A673 (cell line): ENCODE measurements at places on chromosomes 6 and 20. TPM values are rescaled to one million over a fixed set of nuclear protein-coding genes. Genes with fewer than 3 reads are reported as not detected.
A peak's percentile ranks its signal among the peaks of the same experiment; 100 is the strongest.

DNA sequence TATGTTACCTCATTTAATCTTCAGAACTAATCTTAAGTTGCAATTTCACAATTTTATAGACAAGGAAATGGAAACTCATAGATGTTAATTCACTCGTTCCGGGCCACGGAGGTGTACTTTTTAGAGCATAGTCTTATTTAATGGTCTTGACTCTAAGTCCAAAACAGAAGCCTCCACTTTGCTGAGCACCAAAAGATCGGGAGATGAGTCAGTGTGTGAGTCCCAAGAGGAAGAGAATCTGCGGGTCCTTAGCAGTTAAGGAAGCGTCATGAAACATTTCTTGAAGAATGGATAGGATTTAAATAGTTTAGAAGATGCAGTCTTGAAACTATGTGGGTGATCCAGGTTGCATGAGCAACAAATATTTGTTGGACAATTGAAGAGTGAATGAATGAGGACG, 231.8 kb upstream of the QKI start:
- H3K27ac ChIP-seq, result no peak overlapping the region
- no peaks in the 10 kb centered on the region for H3K36me3 ChIP-seq
- no peak for DNase-seq

DNA sequence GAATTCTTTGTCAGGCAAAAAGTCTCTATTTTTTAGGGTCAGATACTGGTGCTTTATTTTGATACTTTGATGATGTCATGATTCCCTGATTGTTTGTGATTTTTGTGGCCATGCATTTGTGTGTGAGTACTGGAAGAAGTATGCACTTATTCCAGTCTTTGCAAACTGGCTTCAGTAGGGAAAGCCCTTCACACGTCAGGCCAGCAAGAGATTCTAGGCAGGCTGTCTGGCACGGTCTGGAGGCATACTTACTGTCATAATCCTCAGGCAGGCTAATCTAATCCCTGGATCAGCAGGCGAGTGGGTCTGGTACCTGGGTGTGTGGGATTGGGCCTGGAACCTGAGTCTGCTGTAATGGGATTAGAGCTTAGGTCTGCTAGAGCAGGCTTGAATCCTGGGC, 391.8 kb upstream of the MMS22L start:
- H3K27ac ChIP-seq, result no peak overlapping the region
- no peaks in the 10 kb centered on the region for H3K27me3 ChIP-seq
- peaks cover 14% of the 10 kb centered on the region for H3K4me1 ChIP-seq
- H3K36me3 ChIP-seq, result no peaks in the 10 kb centered on the region
- H3K4me3 ChIP-seq, result no peak overlapping the region

- peaks cover 9% of the 10 kb centered on the region for H3K4me1 ChIP-seq
- DNase-seq, result peak; percentile 65
- H3K36me3 ChIP-seq, result no peaks in the 10 kb centered on the region
- no peaks in the 10 kb centered on the region for H3K27me3 ChIP-seq
These were observed 2.7 kb downstream of the BCAS1 start for GRCh38 chr20:54067606-54068174.

- H3K36me3 ChIP-seq, result no peaks in the 10 kb centered on the region
- peaks cover 12% of the 10 kb centered on the region for H3K4me1 ChIP-seq
- no peak for DNase-seq
- H3K27ac ChIP-seq, result no peak overlapping the region
- H3K4me3 ChIP-seq, result no peak overlapping the region
These were observed 157.2 kb downstream of the ZDHHC14 start for GRCh38 chr6:157538168-157538567.

DNA sequence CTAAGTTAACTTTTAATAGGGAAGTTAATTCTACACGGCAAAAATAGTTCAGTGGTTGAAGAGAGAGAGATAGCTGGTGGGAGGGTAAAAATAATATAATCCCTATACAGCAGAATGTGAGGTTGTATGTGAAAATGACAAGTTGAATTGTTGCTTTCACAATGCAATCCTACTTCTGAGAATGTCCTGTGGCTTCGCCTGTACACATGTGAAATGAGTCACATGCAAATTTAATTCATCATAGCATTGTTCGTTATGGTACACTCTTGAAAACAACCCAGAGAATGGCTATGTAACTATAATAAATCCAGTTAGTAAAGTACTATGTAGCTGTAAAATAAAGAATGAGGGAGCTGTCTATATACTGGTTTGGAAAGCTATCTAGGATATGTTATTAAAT, 46.0 kb upstream of the HINT3 start:
- H3K4me3 ChIP-seq, result no peak overlapping the region
- no peak overlapping the region for H3K27ac ChIP-seq
- peak; percentile 13 for DNase-seq
- H3K36me3 ChIP-seq, result no peaks in the 10 kb centered on the region

- no peaks in the 10 kb centered on the region for H3K27me3 ChIP-seq
- H3K36me3 ChIP-seq, result peaks cover 36% of the 10 kb centered on the region
- peaks cover 14% of the 10 kb centered on the region for H3K4me1 ChIP-seq
- H3K27ac ChIP-seq, result peak overlapping the region; percentile 21
- no peak overlapping the region for H3K4me3 ChIP-seq
These were observed 17.5 kb downstream of the MRPS18A start for GRCh38 chr6:43669922-43670622.

DNA sequence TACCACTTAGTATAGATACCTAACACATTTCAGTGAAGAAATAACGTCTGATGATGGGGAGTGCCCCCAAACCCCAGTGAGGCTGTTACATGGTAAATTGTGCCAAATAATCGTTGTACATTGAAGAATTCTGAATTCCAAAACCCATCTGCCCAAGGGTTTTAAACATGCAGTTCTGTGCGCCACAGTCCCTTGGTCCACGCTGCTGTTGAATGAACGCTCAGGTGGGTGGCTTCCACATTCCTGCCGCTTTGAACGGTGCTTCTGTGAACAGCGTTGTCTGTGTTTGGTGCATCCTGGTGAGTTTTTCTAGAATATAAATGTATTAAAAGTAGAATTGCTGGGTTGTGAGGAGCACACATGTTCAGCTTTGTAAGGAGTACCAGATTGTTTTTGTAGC, 2.9 kb downstream of the GID8 start:
- H3K4me3 ChIP-seq, result no peak overlapping the region
- no peaks in the 10 kb centered on the region for H3K27me3 ChIP-seq
- DNase-seq, result no peak
- no peak overlapping the region for H3K27ac ChIP-seq

- H3K4me1 ChIP-seq, result peaks cover 4% of the 10 kb centered on the region
- H3K36me3 ChIP-seq, result no peaks in the 10 kb centered on the region
- no peak for DNase-seq
- no peak overlapping the region for H3K27ac ChIP-seq
- no peaks in the 10 kb centered on the region for H3K27me3 ChIP-seq
These were observed 85.0 kb upstream of the IFNGR1 start for GRCh38 chr6:137304020-137304780.

- no peaks in the 10 kb centered on the region for H3K4me1 ChIP-seq
- H3K27ac ChIP-seq, result no peak overlapping the region
- H3K27me3 ChIP-seq, result no peaks in the 10 kb centered on the region
- DNase-seq, result no peak
- no peaks in the 10 kb centered on the region for H3K36me3 ChIP-seq
These were observed 95.2 kb upstream of the CCDC167 start for GRCh38 chr6:37594895-37595294.

GRCh38 chr6:64861039-64861651, 845.9 kb downstream of the EYS start:
- no peaks in the 10 kb centered on the region for H3K36me3 ChIP-seq
- no peak for DNase-seq
- no peak overlapping the region for H3K4me3 ChIP-seq

GRCh38 chr20:63072991-63073737, 66.4 kb upstream of the BHLHE23 start:
- H3K4me3 ChIP-seq, result no peak overlapping the region
- H3K27ac ChIP-seq, result no peak overlapping the region
- H3K27me3 ChIP-seq, result peaks cover 76% of the 10 kb centered on the region
- H3K4me1 ChIP-seq, result no peaks in the 10 kb centered on the region
- no peak for DNase-seq
- H3K36me3 ChIP-seq, result no peaks in the 10 kb centered on the region

DNA sequence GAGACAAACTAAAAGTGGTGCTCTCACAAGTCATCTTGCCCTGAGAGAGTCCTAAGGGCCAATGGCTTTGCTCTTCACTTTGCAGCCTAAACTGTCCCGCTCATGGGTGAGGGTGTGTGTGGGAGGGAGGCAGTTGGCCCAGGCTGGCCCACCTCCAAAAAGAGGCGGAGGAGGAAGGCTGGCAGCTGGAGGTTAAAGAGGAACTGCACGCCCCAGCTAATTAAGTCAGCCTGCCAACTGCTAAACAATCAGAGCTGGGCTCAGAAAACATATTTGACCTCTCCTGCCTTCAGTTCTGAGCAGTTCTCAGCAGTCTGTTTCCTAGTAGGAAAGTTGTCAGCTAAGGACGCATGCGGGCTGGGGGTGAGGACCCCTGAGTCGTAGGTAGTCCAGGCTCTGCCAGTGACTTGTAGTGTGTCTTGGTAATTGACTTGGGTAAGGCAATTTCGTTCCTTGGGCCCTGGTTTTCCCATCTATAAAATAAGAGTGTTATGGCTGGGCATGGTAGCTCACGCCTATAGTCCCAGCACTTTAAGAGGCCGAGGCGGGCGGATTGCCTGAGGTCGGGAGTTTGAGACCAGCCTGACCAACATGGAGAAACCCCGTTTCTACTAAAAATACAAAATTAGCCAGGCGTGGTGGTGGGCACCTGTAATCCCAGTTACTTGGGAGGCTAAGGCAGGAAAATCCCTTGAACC, 17.0 kb downstream of the GSS start:
- no peak overlapping the region for H3K4me3 ChIP-seq
- peak; percentile 62 for DNase-seq
- peaks cover 12% of the 10 kb centered on the region for H3K4me1 ChIP-seq
- H3K36me3 ChIP-seq, result peaks cover 19% of the 10 kb centered on the region
- H3K27me3 ChIP-seq, result no peaks in the 10 kb centered on the region

- H3K27me3 ChIP-seq, result no peaks in the 10 kb centered on the region
- H3K36me3 ChIP-seq, result no peaks in the 10 kb centered on the region
- H3K4me1 ChIP-seq, result no peaks in the 10 kb centered on the region
These were observed 72.3 kb upstream of the CCN2 start for GRCh38 chr6:132023490-132023889.

The TPD52L1 gene
- total RNA-seq, result 2.0 and 5.4 TPM in 2 replicates

DNA sequence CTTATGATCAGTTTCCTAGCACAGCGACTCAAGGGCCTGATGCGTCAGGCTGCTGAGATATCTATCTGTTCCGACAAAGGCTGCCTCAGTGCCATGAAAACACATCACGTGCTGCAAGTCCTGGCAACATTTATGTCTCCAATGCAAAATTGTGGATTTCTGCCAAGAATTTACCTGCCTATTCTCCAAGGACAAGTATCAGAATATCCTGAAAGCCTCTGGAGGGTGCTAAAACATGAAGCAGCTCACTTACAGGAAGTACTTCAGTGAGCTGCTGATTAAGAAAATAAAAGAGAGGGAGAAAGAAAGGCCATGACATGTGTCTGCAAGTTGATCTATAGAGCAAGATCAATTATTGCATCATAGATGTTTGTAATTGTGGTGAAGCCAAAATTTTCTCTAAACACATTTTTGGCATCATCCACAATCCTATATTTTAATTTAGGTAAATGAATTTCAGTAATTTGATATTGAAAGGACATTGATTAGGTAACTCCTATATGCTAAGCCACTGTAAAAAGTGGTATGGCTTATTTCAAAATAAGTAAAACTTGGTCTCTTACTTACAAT, 25.8 kb upstream of the TPBG start:
- no peaks in the 10 kb centered on the region for H3K36me3 ChIP-seq
- peaks cover 4% of the 10 kb centered on the region for H3K4me1 ChIP-seq
- no peak overlapping the region for H3K4me3 ChIP-seq
- H3K27ac ChIP-seq, result no peak overlapping the region

GRCh38 chr20:61865353-61865752, 200.3 kb downstream of the TAF4 start:
- no peak for DNase-seq
- H3K36me3 ChIP-seq, result no peaks in the 10 kb centered on the region
- H3K27me3 ChIP-seq, result no peaks in the 10 kb centered on the region
- no peak overlapping the region for H3K4me3 ChIP-seq

GRCh38 chr20:47290008-47290407, 66.5 kb downstream of the ZMYND8 start:
- H3K36me3 ChIP-seq, result peaks cover 42% of the 10 kb centered on the region
- H3K27me3 ChIP-seq, result no peaks in the 10 kb centered on the region
- no peak overlapping the region for H3K27ac ChIP-seq
- no peaks in the 10 kb centered on the region for H3K4me1 ChIP-seq
- no peak for DNase-seq

The KCNK15 gene
- total RNA-seq, result not detected in 2 replicates

- no peak overlapping the region for H3K4me3 ChIP-seq
- no peak for DNase-seq
These were observed 17.6 kb downstream of the RMND1 start for GRCh38 chr6:151434369-151434768.

The ANGPT4 gene
- total RNA-seq, result not detected in 2 replicates

The TNXB gene
- total RNA-seq, result 11.5 and 13.6 TPM in 2 replicates

The ZNF165 gene
- total RNA-seq, result 0.58 and 0.85 TPM in 2 replicates

The FAM209A gene
- 0.32 and 0.46 TPM in 2 replicates for total RNA-seq

The SPAG4 gene
- total RNA-seq, result 0.67 and 1.2 TPM in 2 replicates

DNA sequence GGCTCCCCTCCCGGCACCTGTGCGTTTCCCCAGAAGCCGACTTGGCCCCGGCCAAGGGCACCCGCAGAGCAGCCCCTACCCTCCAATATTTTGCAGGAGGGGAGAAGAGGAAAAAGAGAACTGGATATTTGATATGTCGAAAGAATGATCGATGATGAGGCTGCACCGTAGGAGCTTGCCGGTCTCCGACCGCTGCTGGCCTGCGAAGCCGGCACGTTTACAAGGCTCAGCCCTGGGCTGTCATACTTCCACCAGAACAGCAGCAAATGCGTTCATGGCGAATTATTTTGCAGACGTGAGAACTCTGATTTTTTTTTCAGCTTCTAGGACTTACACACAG, 296.7 kb downstream of the TFAP2C start:
- H3K4me1 ChIP-seq, result no peaks in the 10 kb centered on the region
- no peak overlapping the region for H3K4me3 ChIP-seq
- H3K36me3 ChIP-seq, result no peaks in the 10 kb centered on the region
- no peak overlapping the region for H3K27ac ChIP-seq
- no peak for DNase-seq

The MTFR2 gene
- total RNA-seq, result 10.1 and 12.6 TPM in 2 replicates

The GJA10 gene
- total RNA-seq, result not detected in 2 replicates

The GSTA3 gene
- total RNA-seq, result not detected in 2 replicates

The MOXD1 gene
- total RNA-seq, result not detected in 2 replicates

The CAP2 gene
- total RNA-seq, result 18.4 and 20.8 TPM in 2 replicates

The RIMS4 gene
- 0.24 and 0.39 TPM in 2 replicates for total RNA-seq
